ENCODE measurements at places on chromosomes 3 and 15.

- DNase-seq: no peak
Measured at GRCh38 chr15:47570044-47570443, 147.3 kb upstream of the SEMA6D start.

- no peak for DNase-seq
Measured at GRCh38 chr15:58233341-58233740, 95.2 kb downstream of the AQP9 start.

GRCh38 chr3:112092496-112093179 lies 6.4 kb downstream of the C3orf52 start:
- DNase-seq: peak; percentile 31

GRCh38 chr3:12234192-12234591 lies 54.7 kb upstream of the PPARG start:
- DNase-seq: no peak

DNA sequence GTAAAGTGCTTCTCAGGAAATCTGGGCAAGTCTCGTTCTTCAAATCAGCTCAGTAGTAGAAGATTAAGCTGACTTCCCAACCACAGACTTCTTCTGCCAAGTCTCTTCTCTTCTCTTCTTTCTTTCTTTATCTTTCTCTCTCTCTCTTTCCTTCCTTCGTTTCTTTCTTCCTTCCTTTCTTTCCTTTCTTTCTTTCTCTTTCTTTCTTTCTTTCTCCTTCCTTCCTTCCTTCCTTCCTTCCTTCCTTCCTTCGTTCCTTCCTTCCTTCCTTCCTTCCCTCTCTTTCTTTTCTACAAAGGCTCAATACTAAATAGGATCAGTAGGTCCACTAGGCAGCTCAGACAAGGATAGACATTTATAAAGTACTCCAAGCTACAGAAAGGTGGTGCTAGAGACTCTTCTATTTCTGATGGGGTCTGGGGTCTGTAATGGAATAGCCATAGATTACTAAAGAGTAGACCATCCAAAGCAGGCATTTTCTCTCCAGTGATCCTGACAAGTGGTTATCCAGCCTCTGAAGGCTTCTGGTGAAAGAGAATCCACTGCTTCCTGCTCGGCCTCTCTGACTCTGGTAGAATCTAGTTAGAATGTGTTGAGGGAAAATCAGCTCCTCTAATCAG lies 100.8 kb downstream of the TPRG1 start:
- peak; percentile 22 for DNase-seq

- no peak for DNase-seq
Measured at GRCh38 chr3:163508206-163508605, 1570.1 kb downstream of the SI start.

- peak; percentile 37 for DNase-seq
Measured at GRCh38 chr3:170732660-170733245, 137.2 kb downstream of the RPL22L1 start.

- DNase-seq: no peak
Measured at GRCh38 chr15:69289342-69290146, 9.2 kb upstream of the PAQR5 start.

GRCh38 chr3:30660656-30661055 lies 54.3 kb downstream of the TGFBR2 start:
- DNase-seq: no peak

DNA sequence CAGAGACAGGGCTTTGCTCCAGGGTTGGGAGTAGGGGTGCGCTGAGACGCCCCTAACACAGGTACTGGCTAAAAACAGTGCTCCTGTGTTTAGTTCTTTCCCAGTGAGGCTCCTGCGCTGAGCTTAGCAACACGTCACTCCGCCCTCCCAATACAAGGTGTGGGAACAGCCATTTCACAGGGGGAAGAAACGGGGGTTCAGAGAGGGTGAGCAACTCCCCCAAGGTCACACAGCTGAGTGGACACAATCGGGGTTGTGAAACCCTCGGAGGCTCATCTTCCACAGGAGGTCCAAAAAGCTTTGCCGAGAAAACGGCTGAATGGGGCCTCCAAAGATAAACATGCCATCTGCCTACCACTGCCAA lies 628 bp downstream of the PRRT3 start:
- DNase-seq: peak; percentile 19

- no peak for DNase-seq
Measured at GRCh38 chr15:80478075-80478474, 73.9 kb downstream of the ARNT2 start.

DNA sequence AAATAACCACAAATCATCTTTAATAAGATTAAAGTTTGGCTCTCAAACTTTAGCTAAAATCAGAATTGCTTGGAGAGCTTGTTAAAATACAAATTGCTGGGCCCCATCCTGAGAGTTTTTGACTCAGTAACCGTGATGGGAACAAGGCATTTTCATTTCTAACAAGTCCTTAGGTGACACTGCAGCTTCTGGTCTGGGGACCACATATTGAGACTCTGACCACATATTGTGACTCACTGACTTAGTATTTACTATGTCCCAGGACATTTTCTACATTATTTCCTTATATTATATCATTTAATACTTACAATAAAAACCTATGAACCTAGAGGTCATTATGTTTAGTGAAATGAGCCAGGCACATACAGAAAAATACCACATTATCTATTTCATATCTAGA lies 164.5 kb downstream of the ZMAT3 start:
- DNase-seq: peak; percentile 2

DNA sequence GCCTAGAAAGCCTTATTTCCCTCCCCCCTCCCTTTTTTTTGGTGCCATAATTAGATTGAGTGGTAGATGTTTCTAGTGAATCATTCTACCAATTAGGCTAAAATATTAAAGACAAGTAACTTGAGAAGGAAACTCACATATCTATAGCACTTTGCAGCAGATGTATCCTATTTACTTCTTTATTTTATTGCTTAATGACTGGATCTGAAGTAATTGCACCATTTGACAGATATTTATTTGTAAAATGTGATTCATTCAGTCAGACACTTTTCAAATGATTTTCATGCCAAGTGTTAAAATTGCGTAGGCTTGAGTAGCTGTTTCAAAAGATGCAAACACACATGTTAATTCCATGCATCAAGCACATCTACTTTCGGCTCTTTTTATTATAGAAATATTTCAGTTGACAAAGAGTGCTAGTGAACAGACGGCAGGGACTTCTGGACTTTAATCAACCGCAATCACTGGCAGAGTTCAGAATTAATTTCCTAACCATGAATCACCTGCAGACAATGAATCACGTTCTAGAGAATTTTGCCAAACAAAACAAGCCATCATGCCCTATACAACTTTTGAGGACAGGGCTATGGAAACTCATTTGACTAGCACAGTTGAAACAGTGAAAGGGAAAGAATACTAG lies 636.8 kb downstream of the MECOM start:
- peak; percentile 91 for DNase-seq

- DNase-seq: no peak
Measured at GRCh38 chr3:2847062-2847841, 262.9 kb downstream of the IL5RA start.

- DNase-seq: no peak
Measured at GRCh38 chr3:46703013-46703520, 1.9 kb downstream of the TMIE start.

GRCh38 chr3:124292329-124292728 lies 300.4 kb upstream of the ROPN1 start:
- DNase-seq: no peak

DNA sequence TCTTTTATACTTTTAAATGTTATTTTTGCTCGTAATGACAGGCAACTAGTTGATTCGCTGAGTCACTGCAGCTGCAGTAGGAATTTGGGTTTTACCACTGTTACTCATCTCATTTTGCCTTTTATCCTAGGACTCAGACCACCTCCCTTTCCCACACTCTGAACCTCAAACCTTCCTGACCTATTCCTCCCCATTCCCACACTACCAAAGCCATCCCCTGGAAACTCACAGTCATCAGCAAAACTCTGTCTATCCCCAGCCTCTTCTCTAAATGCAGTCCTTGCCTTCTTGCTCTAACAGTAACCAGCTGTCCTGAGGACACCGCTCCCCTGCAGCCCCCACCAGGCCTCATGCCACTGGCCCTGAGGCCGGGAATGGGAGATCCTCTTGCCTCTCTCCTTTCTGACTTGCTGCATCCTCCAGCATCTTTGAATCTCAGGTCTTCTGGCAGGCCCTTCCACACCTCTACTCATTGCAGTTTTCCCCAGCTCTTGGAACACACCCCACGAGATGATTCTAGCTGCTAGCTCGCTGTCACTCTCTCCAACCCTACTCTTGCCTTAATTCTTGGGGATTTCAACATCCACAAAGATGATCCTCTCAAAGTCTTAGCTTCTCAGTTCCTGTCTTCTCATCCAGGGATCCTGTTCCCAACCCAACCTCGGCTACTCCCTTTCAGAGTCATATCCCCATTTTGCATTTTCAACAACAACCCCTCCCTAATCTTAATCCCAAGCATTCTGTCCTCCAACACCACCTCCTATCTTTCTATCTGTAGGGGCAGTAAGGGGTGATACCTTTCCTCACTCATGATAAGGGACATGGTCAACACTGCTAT lies 55.9 kb upstream of the C3orf80 start:
- DNase-seq: peak; percentile 96

- peak; percentile 33 for DNase-seq
Measured at GRCh38 chr3:152615681-152616080, 219.2 kb upstream of the P2RY1 start.

- no peak for DNase-seq
Measured at GRCh38 chr3:130379274-130379673, 33.8 kb downstream of the COL6A5 start.

- DNase-seq: peak; percentile 41
Measured at GRCh38 chr3:186380622-186381380, 18.8 kb upstream of the DGKG start.

GRCh38 chr3:9397906-9398699 lies 688 bp downstream of the SETD5 start:
- peak; percentile 69 for DNase-seq

DNA sequence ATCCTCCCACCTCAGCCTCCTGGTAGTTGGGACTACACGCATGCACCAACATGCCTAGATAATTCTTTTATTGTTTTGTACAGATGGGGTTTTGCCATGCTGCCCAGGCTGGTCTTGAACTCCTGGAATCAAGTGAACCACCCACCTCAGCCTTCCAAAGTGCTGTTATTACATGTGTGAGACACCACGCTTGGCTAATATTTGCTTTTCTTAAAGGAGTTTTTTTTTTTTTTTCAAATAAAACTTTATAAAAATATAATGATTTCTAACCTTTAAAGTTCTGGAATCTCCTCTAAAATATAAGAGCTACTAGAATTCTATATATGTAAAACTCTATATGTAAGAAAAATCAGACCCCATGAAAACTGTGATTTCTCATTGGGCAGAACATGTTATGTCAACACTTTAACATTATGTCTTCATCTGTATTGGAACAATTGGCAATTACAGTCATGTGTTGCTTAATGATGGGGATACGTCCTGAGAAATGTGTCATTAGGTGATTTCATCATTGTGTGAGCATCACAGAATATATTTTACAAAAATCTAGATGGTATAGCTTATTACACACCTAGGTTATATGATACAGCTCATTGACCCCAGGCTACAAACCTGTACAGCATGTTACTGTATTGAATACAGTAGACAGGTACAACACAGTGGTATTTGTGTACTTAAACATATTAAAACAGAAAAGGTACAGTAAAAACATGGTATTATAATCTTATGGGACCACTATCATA lies 377.0 kb downstream of the PLCL2 start:
- DNase-seq: peak; percentile 8

- DNase-seq: no peak
Measured at GRCh38 chr3:48187579-48188265, 495 bp downstream of the CDC25A start.

DNA sequence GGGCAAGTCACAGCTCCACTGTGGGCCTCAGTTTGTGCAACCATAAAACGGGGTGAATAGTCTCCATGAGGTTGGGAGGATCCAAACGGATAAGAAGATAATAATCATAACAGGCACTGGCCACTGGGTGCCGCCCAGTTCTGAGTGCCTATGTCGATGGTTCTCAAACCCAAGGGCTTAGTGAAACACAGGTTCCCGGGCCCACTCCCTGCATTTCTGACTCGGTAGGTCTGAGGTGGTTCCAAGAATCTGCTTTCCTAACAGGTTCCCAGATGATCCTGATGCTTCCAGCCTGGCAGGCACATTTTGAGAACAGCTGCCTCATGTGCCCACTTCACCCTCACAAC lies 21.2 kb downstream of the ALS2CL start:
- no peak for DNase-seq

DNA sequence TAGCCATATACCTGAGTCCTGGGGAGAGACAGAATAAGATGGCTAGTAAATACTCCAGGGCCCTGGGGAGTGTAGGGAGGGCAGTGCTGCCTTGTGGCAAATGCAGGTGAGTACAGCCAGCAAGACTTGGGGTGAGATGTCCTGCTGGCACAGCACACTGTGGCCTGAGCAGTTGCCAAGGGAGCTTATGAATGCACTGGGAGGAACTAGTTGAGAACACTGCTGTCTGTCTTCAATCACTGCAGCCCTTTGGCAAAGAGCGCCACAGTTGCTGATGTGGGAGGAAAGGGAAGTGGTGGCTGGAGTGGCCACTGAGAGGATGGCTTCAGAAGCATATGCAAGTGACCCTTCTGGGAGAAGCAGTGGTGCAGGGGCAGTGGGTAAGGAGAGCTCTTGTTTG lies 264.6 kb downstream of the RORA start:
- DNase-seq: no peak

GRCh38 chr15:71914092-71914491 lies 103.7 kb downstream of the NR2E3 start:
- no peak for DNase-seq

- DNase-seq: peak; percentile 8
Measured at GRCh38 chr15:55915221-55915620, 78.2 kb downstream of the NEDD4 start.

- DNase-seq: peak; percentile 59
Measured at GRCh38 chr15:83320844-83321243, 36.4 kb upstream of the BNC1 start.

DNA sequence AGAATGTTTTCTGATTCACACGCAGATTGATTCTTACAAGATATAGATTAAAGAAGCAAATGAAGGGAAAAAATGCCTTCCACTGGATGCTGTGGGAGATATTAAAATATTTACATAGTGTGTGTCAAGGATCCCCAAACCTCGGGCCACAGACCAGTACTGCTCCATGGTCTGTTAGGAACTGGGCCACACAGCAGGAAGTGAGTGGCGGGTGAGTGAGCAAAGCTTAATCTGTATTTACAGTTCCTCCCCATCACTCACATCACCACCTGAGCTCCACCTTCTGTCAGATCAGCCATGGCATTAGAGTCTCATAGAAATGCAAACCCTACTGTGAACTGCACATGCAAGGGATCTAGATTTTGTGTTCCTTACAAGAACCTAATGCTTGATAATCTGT lies 552.6 kb upstream of the GOLIM4 start:
- DNase-seq: no peak

All from GM23248 (cell line).